ENCODE measurements at places on chromosomes 6 and 20.

- no peak for DNase-seq
Observed at GRCh38 chr6:45532721-45533210, 155.0 kb upstream of the SUPT3H start.

- no peak for DNase-seq
Observed at GRCh38 chr6:142810952-142811514, 133.9 kb downstream of the HIVEP2 start.

DNA sequence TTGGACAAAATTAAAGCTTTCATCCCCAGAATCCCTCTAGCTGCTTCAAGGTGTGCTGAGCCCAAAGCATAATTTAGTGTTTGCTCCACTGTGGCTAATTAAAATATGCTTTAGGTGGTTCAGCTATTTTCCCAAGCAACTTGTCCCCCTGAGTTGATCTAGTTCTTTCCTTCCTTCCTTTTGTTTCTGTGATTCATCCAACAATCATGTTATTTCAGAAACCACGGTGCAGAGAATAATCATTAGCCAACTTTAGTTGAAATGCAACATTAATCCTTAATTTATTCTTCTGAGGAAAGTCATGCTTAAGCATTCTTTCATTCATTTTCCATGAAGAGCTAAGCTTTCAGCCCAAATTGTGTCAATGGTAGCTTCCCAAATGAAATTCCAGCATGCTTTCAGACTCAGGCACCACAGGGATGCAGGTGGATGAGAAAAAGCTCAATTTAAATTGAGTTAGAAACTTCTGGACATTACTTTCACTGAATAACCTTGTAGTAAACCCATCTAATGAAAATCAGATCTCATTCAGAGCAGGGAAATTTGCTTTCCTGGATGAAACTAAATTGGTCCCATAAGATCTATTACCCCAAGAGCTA, 209.0 kb upstream of the NT5E start:
- DNase-seq = no peak

DNA sequence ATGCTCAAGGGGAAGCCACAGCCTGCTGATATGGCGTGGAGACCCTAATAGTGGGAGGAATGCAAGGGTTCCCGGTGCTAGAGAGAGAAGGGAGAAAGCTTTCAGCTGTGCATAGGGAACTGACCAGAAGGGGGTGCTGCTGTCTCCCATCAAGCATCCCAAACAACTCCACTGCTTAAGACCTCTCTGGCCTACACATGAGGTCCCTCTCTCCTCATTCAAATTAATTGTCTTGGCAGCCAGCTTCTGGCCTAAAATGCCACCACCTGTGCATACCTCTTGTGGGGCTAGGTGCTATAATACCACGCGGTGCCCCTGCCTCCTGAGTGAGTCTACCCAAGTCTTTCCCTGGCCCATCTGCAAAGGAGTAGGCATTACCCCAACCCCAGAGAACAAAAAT, 14.5 kb downstream of the ADISSP start:
- DNase-seq = peak; percentile 37

- DNase-seq = peak; percentile 3
Observed at GRCh38 chr20:36384022-36384619, 78.0 kb downstream of the DLGAP4 start.

DNA sequence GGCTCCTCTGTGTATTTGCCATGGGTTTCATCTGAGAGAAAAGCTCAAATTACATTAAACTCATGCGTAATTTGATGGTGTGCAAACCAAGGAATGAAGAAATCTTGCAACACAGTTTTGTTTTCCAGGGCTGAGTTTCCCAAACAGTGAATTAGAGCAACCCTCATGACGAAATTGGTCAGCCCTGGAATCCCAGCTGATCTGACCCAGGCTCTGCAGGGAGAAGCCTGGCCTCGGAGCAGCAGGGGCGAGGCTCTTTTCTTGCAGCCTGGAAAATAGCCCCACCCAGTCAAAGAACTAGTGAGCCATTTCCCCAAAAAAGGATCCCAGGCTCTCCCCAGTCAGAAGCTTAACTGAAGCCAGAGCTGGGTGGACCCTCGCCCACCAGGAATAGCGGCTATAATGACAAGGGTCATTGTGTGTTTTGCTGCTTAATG, 107.3 kb upstream of the SNX9 start:
- no peak for DNase-seq

DNA sequence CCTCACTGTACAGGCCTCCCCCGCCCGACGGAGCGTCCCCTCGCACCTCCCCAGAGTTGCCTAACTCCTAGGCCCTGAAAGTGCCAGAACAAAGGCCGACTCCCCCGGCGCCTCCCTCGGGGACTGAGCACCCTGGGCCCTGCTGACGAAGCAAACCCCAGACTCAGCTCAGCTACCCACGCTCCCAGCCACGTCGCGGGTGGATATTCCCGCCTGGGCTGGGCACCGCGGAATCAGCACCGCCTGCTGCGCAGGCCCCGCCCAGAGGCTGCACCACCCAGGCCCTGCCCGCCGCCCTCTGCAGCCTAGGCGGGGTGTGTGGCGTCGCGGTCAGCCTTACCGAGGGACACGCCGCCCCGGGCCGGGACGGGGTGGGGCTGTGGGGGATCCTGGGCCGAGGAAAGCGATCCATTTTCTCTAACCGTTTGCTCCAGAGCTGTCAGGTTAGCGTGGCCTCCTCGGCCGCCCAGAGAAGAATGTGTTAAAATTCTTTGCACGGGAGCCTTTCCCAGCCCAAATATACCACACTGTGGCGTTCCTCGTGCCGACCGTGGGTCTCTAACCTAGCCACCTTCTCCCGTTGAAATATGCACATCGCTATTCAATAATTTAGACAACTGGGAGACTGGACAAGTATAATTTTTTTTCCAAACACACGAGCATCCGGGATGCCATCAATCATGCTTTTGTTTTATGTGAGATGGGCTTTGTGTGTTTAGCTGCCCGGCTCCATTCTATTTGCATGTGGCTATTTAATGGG, 31.4 kb downstream of the TFAP2A start:
- DNase-seq = no peak
